ENCODE measurements at places on chromosomes 4 and X.

- no peak for DNase-seq
Measured at GRCh38 chrX:121150217-121150616, 102.8 kb downstream of the GLUD2 start.

GRCh38 chr4:183286590-183287308 is 33.3 kb downstream of the CLDN22 start:
- no peak for DNase-seq

GRCh38 chr4:26557164-26557563 is 26.7 kb upstream of the TBC1D19 start:
- no peak for DNase-seq

DNA sequence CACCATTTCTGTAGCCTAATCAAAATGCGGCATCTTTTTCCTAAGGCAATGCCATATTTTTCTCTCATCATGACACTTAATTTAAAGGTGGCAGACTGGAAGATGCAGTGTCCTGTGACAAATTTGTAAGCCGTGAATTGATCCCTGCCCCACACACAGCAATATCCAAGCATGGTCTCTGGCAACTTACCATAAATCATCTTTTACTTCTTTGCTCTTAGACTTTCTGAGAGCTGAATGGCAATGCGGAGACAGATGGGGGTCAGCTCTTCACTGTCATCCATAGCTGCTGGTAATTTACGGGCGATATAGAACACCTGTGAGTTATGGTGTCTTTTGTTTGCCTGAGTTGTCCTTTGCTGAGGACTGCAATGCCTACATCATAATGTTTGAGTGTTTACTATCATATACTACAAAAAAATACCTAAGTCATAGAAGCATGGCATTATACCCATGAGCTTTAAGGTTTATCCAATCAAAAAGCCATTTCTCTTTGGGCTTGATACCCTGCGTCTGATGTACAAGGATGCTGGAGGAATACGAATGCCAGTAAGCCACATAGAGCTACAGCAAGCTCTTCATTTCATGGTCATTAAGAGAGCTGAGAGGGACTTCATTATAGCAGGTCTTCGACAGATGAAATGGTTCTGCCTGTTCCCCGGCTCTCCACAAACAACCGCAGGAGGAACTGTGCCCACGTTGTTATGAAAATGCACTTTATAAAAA is 148.1 kb downstream of the TRIML1 start:
- DNase-seq, result no peak

DNA sequence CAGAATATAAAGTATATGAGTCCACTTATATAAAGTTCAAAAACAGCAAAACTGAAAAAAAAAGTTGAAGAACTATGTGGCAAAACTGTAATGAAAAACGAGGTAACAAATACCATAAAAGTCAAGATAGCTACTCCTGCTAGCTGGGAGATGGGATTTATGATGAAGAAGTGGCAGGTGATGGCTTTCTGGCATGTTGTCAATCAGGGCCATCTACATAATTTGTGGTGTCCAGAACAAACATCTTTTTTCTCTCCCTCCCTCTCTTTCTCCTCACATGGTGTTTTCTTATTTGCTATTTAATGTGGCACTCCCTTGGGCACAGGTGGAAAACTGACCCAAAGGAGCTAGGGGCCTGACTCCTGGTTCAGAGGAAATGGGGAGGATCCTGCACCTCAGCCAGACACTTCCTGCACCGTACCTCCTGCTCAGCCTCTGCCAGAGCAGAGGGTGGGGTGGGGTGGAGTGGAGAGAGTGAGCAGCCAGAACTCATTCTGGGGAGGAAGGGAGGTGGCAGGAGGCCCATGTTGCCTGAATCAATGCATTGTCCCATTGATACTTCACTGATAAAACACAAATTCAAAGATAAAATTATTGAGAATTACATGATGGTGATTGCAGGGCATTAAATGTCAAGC is 5.3 kb upstream of the SAP30 start:
- no peak for DNase-seq

GRCh38 chr4:38769857-38770256 is 12.9 kb downstream of the TLR10 start:
- no peak for DNase-seq

- no peak for DNase-seq
Measured at GRCh38 chr4:1600811-1601532, 83.1 kb downstream of the FAM53A start.

DNA sequence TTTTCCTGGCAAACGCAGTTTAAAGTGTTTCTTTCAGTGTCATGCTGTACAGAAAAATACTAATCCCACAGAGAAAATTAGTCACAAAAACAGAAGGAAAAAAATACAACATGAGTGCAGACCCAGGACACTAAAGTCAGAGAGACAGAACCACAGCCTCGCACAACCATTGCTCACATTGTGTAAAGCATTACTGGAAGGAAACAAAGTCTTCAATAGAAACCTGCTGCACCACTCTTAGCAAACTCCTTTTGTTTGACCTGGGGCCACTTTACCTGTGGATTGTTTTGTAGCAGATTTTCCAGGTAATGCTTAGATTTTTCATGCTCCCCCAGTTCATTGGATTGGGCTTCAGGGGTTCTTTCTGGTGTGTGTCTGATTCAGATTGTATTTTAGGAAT is 131.8 kb upstream of the TMLHE start:
- DNase-seq, result no peak

DNA sequence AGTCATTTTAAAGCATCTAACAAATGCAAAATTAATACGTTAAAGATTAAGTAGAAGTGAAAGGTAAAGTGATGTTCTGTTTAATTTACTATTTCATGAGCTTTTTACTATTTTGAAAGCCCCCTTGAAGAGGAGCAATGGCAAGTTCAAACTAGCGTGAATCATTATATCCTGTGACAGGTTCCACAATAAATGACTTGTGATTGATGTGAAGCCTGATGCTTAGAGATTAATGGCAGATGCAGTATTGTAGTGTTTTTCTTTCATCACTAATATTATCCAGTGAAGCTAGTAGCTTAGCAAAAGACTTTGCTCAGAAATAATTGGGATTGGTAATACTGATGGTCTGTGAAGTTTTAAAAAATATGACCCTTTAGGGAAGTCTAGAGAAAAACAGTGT is 57.3 kb downstream of the STOX2 start:
- DNase-seq, result no peak

DNA sequence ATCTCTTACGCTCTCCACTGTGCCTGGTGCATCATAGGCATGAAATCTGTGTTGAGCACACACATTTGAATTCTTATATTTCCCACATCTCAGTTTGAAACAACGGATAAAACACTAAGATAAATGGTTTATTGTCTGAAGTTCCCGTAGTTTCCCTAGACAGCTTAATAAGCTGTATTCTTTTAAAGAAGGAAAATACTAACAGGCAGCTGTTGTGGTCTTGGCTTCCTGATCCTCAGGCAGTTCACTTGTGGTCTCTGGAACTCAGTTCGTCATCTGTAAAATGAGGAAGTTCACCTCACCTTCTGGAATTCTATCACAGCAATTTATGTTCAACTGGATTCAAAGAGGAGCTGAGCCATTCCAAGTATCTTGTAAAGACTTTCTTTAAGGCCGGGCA is 1805.6 kb upstream of the TENM3 start:
- DNase-seq, result no peak

DNA sequence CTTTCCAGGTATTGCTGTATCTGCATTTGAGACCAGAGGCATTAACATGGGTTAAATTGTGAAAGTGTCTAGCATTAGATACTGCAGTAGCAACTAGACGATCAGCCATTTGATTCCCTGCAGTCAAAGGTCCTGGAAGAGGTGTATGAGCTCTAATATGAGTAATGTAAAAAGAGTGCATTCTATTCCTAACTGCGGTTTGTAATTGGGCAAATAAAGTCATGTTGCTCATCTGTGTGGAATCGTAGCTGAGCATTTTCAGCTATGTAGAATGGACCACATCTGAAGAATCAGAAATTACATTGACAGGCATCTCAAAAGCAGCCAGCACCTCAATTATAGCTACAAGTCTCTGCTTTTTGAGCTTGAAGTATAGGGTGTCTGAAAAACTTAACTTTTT is 157.6 kb downstream of the ZNF518B start:
- DNase-seq, result no peak

DNA sequence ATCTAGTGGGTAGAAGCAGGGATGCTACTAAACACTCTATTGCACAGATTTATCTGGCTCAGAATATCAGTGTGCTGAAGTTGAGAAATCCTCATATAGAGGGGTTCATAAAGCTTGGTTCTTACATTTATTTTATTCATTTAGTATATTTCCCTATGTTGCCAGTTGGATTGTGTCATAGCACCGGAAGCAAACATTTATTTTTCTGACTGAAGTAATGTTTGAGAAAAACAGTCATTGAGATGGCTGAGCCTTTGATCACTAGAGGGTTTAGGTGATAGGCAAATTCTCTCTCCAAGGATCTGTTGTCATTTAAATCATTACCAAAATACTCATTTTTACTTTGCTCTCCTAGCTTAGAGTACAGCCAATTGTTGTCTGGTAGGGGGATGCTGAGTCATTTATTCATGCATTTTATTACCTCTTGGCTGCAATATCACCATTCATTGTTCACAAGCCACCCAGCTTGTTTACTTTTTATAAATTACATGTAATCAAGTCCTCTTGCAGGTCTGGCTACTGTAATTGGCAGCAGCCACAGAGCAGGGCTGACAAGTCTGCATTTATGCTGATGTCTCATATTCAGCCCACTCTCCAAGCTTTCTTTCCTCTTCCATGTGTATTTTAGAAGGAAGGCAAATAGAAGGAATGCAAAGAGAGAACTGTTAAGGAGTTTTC is 15.2 kb downstream of the GAB1 start:
- DNase-seq, result no peak

DNA sequence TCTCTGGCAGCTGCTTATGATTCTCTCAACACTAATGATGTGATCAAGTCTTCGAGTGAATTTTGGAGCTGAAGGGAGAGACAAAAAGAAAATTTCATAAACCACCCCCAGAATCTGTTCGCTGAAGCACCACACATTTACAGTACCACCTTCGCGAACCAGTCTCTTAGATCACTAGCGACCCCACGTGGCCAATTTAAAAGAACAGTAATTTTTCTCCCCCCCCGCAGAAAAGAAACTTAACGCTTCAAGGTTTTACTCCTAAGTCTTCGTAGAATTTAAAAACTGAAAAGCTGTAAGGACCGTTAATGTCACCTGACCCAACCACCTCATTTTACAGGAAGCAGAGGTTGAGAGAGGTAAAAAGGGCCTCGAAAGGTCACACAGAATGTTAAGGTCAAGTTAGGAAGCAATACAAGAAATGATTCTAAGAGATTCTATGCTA is 187.5 kb downstream of the QDPR start:
- DNase-seq, result peak; percentile 43

DNA sequence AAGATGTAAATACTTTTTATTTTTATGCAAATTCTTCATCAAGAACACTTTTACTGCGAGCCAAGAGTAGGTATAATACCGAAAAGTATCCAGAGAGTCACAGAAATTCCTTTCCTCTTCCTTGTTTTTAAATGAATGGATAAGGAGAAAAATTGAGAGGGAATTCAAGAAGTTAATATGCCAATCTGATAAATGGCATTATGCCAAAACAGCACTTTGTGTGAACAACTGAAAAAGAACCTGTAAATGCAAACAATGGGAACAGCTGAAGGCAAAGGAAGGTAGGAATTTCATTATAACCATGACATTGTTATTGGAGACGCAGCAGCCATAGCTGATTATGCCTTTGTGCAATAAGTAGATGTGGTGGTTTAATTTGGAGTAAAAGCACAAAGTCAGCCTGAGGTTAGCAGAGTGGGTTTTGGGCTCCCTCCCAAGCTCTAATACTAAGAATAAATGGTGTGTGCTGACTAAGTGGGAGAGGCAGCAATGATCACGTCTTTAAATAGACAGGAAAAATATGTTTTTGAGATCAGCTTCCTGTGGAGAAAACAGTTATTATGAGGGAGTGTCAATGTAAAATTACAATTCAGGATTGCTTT is 209.8 kb upstream of the NDST4 start:
- no peak for DNase-seq

GRCh38 chrX:16979226-16979625 is 32.8 kb downstream of the REPS2 start:
- no peak for DNase-seq

GRCh38 chrX:74277320-74277719 is 26.7 kb upstream of the ZCCHC13 start:
- no peak for DNase-seq

All from CD4-positive, alpha-beta T cell treated with Interleukin-4 for 4 hours (primary cell).